ENCODE measurements at places on chromosomes 7 and 10. TPM values are rescaled to one million over a fixed set of nuclear protein-coding genes. Genes with fewer than 3 reads are reported as not detected.

Gene TSPAN13
- 10.2 TPM for polyA plus RNA-seq

GRCh38 chr7:3300221-3300650 is 816 bp upstream of the SDK1 start:
- DNase-seq, result no peak

GRCh38 chr7:7980134-7980533 is 11.5 kb downstream of the GLCCI1 start:
- DNase-seq, result no peak

DNA sequence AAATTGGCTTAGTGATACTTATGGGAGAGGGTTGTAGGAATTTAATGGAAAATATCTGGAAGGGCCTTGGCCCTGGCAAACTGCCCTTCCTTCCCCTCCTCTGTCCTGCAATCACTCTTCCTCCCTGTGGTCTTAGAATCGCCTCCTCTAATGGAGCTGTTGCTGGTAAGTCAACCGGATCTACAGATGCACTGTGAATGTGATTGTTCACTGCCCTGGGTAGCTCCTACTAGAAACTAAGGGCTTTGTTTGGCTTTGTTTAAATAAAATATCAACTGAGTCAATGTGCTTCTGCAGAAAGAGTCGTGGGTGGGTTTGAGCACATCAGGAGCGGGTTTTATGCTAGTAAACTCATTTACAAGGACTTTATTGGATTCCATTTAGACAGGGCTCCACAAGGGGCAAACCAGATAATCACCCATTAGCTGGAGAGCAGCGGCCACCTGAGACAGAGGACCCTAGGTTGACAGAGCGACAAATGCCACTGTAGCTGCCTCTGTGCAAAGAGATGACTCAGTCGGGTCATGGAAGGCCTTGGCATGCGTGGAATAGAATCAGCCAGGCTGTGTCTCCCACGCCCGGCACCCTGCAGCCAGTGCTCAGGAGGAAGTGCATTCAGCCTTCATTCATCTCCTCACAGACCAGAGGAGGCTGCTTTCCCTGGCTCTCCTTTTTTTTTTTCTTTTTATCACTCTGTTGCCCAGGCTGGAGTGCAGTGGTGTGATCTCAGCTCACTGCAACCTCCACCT is 97.9 kb downstream of the GAD2 start:
- no peak for DNase-seq

GRCh38 chr10:5573968-5574641 is 49.3 kb downstream of the CALML3 start:
- peak; percentile 84 for DNase-seq

DNA sequence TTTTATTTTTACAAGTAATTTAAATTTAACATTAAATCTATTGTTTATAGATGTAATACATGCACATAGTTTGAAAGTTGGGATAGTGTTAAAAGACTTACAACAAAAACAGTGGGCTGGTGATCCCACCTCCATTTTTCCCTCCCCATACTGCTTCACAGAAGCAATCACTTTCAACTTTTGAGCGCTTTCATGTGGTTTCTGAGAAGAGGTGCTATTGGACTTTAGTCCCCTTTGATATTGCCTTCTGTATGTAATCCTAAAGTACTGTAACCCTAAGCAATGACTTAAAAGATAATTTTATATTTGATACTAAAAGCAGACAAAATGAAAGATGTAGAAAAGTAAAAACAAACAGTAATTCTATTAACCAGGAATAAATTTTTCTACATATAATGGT is 88.1 kb upstream of the FAM171A1 start:
- DNase-seq, result no peak

DNA sequence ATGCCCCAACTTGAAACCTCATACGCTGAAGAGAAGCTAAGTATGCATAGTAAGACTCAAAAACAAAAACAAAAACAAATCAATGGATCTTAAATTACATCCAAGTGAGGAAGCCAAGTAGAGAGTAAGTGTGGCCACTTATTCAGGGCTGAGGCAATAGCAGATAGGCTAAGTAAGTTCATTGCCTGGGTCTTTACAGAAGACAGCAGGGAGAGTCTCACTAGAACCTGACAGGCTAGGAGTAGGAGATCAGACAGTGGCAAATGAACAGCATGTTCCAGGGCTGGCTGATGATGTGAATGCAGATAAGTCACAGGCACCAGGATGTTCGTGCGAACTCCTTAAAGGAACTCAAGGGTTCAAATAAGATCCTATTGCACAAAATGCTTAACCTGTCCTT is 568.6 kb downstream of the KCNMA1 start:
- DNase-seq, result no peak

- no peak for DNase-seq
Observed at GRCh38 chr10:65470986-65471385, 1454.8 kb upstream of the LRRTM3 start.

DNA sequence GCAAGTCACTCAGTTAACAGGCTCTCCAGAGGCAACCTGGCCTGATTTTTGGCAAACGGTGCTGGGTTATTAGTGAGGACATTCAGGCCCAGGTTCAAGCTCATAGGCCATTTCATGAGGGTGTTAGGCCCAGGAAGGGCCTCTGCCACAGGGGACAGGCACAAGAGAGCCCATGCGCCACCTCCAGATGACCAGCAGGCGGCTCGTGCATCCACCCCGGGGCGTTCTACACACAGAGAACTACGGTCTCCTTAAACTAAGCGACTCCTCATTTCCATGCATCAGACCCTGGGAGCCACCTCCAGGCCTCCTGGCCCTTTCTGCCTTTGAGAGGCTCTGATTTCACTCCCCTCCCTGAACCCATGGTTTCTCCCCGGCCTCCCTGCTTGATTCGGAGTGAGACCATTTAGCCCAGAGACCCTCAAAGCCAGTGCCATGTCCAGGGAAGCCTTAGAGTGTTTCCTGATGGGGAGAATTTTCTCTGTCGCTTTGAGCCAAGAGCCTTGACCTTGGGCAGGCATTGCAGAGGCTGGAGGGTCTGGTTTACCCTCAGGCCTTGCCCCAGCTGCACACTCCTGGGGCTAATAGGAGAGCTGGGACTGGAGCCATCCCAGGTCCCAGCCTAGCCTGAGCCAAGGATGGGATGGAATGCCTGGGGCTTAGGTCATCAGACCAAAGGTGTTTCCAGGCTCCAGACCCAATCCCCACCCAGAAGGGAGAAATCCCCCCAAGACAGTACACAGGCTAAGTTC is 188.0 kb downstream of the GRID1 start:
- DNase-seq, result no peak

Gene RALA
- polyA plus RNA-seq, result 21.5 TPM

Measured in kidney (tissue), 22 donors.